ENCODE measurements at places on chromosomes 13 and 19.

- DNase-seq, result no peak
Measured at GRCh38 chr19:56476651-56477428, at the start of gene ZNF667. TSS of gene ZNF667 (minus strand) at chr19:56477345. CDS start at chr19:56462370, 14,975 bp downstream.

DNA sequence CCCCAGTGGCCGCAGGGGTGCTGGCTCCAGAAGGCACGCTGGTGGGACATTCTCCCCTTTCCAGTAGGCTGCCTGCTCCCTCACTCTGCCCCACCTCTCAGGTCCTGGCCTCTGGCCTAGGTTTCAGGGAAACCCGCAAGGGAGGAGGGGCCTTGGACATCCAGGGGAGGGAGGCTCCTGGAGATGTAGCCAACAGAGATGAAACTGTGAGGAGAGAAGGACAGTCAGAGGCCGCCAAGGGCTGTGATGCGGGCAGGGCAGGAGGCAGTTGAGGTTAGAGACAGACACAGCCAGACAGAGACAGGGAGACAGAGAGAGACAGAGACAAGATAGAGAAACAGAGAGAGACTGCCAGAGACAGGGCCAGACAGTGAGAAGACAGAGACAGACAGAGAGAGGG is 127.7 kb downstream of the UQCRFS1 start:
- DNase-seq, result no peak

DNA sequence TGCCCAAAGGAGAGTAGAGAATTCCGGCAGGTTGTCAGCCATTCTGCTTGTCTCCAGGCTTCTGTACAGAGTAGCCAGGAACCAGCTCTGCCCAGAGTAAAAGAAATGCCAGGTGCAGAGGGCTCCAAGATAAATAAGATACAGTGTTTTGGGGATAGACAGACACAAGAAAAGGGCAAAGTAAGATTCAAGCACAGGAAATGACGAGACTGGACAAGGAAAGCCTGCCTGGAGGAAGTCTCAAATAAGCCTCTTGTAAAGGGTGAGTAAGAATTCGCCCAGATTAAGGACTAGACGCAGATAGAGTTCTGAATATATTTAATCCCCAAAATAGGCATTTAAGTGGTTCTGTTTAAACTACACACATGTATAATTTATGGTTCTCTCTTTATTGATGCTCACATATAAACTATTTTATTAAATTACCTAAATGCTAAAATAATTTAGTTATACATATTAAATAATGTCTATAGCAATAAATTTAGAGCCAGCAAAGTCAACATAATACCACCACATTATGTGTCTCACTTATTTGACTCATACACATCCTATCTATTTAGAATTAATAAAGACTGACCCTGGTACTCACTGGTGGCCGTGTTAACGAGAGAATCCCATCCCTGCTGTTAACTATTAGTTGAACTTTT is 98.4 kb upstream of the RAP2A start:
- DNase-seq, result no peak

GRCh38 chr19:7618771-7619510 is 10.4 kb downstream of the XAB2 start:
- DNase-seq, result no peak

GRCh38 chr13:38398711-38399493 is 49.3 kb downstream of the UFM1 start:
- no peak for DNase-seq
